ENCODE measurements at places on chromosomes 1 and 21.
A peak's percentile ranks its signal among the peaks of the same experiment; 100 is the strongest.

DNA sequence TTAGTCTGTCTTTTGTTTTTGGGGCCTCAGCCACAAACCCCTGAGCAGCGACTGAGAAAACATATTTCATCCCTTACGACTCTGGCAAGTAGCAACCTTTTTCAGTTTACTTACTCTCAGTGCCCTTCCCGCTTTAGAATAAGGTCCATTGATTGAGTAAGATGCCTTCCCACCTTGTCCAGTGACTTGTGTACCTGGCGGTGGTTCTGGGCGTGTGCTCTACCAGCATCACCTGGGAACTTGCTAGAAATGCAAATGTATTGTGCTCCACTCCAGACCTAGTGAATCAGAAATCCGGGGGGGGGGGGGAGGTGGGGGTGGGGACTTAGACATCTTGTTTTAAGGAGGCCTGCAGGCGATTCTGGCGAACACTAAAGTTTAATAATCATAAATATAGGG lies 72.1 kb downstream of the S1PR1 start:
- no peak for DNase-seq

- no peak for DNase-seq
Observed at GRCh38 chr1:99062192-99062591, 57.5 kb upstream of the PLPPR5 start.

- DNase-seq: no peak
Observed at GRCh38 chr1:209412566-209412965, 170.9 kb upstream of the CAMK1G start.

GRCh38 chr1:164703463-164703862 lies 144.5 kb downstream of the PBX1 start:
- no peak for DNase-seq

DNA sequence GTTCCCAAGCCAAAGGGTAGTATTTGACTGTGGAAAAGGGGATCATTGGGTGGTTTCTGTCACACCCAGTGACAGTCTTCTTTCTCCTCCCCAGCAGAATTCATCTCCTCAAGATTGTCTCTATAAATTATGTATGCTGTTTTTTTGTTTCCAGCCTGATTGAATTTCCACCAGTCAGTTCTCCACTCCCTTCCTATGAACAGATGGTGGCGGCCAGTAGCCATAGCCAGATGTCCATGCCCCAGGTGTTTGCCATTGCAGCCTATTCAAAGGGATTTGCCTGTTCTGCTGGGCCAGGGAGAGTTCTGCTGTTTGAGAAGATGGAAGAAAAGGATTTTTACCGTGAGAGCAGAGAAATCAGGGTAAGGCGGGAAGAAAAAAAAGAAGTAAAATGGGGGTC lies 12.9 kb downstream of the CFAP57 start:
- DNase-seq: no peak

DNA sequence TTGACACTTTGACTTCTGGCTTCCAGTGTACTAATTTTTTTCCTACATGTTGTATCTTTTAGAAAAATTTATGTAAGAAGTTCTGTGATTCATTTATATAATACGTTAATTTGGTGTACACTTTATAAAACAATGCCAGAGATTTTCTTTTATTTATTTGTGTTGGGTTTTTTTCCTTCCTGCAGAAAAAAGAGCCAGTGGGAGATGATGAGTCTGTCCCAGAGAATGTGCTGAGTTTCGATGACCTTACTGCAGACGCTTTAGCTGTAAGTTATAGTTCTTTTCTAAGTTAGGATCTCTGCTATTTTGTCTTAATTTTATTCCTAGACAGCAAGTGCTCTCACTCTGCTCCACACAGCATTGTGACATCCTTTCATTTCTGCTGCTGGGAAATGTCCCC lies 14.4 kb downstream of the SARS1 start:
- no peak for DNase-seq

- no peak for DNase-seq
Observed at GRCh38 chr1:13965770-13966398, 265.9 kb downstream of the PRDM2 start.

DNA sequence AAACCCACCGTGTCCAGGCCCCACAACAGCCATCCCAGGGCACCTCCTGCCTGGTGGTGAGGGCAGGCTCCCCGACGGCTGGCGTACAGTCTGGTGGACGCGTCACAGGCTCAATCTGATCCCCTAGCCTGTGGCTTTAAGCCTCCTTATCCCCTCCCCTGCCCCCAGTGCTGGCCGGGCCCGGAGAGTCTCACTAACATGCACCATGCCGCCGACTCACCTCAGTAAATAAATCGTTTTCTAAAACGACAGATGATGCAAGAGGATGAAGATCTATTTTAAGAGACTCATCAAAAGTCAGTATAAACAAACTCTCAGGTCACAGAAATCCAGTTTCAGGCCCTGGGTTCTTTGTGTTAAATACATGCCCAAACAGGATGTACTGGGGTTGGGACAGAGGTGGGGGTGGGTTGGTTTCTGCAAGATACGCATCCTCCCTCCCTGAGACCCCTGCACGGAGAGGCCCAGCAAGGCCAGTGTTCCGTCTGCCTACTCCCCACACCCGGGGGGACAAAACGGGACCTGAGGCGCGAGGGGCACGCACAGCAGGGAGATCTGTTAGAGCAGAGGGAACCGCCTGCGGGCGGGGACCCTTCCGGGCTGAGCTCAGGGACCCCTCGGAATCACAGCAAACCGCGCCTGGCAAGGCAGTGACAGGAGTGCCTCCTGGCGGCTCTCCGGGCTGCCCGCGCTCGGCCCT lies 3.1 kb downstream of the PANK4 start:
- DNase-seq: no peak

DNA sequence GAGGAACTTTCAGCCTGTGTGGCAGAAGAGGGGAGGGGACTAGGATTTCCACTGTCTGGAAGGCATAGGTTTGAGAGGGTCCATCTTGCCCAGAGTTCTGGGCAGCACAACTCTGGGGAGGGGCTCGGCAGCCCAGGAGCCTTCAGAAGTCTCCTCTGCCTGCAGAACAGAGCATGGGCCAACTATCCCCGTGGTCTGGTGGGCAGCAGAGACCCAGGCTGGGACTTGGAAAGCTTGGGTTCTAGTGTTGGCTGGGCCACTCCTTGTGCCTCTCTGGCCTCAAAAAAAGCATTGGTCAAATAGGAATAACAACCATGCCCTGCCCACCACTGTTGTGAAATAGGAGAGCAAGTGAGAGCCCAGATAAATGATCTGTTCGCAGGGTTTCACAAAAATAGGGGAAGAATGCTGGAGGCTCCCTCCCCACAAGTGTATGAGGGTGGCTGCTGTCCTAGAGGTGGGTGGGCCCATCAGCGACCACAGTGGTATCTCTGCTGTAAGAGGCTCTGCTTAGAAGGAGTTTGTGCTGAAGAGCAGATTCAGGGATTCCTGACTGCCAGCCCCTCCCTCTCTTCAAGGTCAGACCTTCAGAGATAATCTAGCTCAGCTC lies 8.9 kb downstream of the EPHA10 start:
- DNase-seq: no peak

GRCh38 chr21:43345746-43346409 lies 81.1 kb downstream of the SIK1 start:
- DNase-seq: no peak

- no peak for DNase-seq
Observed at GRCh38 chr1:46113948-46114347, 18.5 kb downstream of the PIK3R3 start.

- DNase-seq: no peak
Observed at GRCh38 chr1:24097663-24098062, 14.3 kb downstream of the MYOM3 start.

- no peak for DNase-seq
Observed at GRCh38 chr1:86271046-86271445, 114.5 kb upstream of the COL24A1 start.

DNA sequence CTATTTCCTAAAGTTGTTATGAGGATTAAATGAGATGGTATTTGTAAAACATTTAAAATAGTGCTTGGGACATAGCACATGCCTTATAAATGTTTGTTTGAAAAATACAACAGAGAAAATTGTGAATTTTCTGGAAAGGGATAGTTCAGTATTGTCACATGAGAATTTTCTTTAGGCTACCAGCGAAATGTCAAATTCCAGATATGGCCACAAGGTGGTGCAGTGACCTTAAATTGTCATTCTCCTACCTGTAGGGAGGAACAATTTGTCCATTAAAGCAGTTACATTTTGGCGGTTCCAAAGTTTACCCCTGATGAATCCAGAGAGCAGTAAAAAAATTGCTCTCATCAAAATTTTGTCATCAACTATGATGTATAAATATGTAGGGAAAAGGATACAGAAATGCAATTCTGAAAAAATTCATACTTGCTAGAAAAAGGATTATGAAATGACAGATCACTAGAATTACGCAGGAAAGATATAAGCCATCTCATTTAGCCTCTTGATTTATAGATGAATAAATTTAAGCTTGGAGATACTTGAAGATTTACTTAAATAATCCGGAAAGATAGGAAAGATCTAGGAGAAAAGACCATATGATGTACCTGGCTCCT lies 50.2 kb upstream of the TSHB start:
- peak; percentile 65 for DNase-seq

DNA sequence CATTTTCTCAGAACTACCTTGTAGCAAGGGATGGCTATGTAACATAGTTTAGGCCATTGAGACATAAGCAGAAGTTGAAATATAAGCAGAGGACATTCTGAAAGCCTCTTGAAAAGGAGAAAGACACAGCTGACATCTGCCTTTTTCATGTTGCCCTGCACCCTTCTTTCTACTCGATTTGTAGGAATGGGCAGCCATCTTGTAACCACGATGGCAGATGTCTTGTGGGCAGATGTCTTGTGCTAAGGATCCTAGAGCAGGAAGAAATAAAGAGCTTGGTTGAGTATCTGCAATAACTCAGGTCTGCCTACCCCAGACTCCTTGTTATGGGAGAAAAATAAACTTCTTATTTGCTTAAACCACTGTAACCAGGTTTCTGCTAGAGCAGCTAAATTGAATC lies 351.0 kb downstream of the PDE4B start:
- DNase-seq: no peak

GRCh38 chr21:42303443-42303842 lies 11.8 kb downstream of the TFF3 start:
- no peak for DNase-seq

DNA sequence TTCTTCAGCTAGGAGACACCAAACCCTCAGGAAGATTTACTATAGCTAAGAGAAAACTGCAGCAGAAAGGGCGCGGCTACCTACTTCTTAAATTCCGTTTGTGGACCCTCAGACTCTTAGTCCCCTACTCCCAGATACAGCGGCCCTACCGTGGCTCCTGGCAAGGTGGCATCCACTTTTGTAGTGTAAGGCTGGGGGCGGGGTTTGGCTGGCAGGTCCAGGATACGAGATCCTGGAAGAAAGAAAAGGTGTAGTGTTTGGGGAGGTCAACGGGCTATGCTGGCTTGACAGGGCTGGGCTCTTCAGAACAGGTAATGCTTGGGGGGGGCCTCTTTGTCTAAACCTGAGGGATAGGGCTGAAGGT lies 280 bp downstream of the CREB3L4 start:
- DNase-seq: no peak

DNA sequence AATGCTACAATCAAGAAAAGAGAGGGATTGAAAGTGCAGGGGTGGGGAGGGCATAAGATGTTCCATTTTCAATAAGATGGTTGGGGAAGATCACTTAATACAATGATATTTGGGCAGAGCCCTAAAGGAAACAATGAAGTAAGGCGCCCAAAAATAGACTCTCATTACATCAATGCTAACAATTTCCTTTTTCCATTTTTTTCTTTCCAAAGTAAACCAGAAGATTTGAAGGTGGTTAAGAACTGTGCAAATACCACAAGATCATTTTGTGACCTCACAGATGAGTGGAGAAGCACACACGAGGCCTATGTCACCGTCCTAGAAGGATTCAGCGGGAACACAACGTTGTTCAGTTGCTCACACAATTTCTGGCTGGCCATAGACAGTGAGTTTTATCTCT lies 16.8 kb downstream of the IFNAR2 start:
- no peak for DNase-seq

GRCh38 chr1:6026095-6026809 lies 19.4 kb upstream of the KCNAB2 start:
- peak; percentile 93 for DNase-seq

DNA sequence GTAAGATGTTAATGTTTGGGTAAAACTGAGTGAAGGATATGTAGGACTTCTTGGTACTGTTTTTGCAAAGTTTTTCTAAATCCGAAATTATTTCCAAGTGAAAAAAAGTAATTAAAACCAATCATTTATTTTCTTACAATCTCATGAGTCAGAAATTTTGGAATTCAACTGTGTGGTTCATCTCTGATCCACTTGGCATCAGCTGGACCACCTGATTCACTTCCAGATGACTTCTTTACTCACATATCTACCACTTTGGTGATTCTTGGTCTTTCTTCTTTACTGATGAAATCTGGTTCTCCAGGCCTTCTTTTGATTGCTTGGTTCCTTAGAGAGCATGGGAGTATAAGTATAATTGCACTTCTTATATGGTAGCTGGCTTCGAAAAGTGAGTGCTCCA lies 254.9 kb upstream of the CACYBP start:
- no peak for DNase-seq

DNA sequence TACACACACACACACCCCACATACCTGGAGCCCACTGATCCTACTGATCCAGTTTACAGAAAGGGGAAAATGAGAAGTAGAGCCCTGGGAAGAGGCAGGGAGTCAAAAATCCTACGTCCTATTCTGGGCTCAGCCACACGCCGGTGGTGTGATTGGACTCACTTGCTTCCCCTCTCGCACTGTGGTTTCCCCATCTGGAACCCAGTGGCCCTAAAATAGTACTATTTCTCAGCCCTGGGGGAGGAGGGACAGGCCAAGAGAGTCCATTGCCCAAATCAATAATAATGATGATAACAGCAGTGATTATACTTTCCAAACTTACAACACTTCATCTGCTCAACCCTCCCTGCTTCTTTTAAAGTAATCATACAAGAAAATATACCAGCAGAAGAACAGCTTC lies 2.9 kb upstream of the PIGR start:
- DNase-seq: no peak

- DNase-seq: peak; percentile 29
Observed at GRCh38 chr1:1157914-1158710, 15.6 kb upstream of the TTLL10 start.

DNA sequence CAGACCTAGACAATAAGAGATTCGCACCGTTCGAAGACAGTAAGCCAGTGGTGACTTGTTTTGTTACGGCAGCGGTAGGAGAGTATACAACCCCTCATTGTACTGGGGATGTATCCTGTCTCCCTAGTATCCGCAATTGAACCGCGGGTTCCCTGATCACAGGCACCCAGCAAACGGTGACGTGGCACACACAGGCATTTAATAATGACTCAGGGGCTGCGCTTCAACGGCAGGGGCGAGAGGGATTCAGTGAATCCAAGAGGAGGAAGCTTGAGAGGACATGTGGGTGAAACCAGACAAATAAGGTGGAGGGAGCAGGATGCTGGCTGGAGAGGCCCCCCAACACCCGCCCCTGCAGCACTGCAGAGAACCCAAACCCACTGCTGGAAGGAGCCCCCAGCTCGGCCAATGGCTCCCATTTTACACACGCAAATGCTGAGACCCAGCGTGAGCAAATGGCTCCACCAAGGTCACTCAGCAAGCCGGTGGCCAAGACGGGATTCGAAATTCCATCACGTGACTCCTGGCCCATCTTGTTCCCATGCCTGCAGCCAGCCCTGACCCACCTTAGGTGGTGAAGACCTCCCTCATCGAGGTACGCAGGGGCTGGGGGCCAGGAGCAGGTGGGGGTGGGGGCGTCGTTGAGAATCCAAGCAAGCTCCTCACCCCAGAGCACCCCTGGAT lies 149.9 kb downstream of the SYF2 start:
- no peak for DNase-seq
